ENCODE measurements at places on chromosomes 7 and 10. TPM values are rescaled to one million over a fixed set of nuclear protein-coding genes. Genes with fewer than 3 reads are reported as not detected.

DGKI gene
- under 0.01 TPM for total RNA-seq

DNAH11 gene
- total RNA-seq: 2.6 TPM

VOPP1 gene
- total RNA-seq: 97.9 TPM

LRMDA gene
- 3.1 TPM for total RNA-seq

GRCh38 chr10:89160339-89160738 is 46.8 kb downstream of the CH25H start:
- DNase-seq: no peak

- DNase-seq: no peak
These were observed 34.5 kb downstream of the CHN2 start for GRCh38 chr7:29229066-29229465.

DNA sequence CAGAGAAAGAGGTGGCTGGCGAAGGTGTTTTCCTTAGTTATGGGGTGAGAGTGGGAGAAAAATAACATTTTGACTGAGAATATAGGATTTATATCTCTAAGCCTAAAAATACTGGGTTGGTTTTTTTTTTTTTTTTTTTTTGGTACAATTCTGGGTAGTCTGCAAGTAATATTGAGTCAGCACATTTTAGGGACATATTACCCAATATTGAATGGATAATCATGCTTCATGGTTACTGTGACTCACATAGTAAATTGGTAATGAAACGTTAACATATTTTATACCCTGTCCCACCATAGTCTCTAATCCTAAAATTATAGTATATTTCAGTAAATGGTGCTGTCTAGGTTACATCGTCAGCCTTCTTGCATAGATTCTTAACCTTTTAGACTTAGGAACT is 91.4 kb downstream of the TPST1 start:
- peak; percentile 76 for DNase-seq

DNA sequence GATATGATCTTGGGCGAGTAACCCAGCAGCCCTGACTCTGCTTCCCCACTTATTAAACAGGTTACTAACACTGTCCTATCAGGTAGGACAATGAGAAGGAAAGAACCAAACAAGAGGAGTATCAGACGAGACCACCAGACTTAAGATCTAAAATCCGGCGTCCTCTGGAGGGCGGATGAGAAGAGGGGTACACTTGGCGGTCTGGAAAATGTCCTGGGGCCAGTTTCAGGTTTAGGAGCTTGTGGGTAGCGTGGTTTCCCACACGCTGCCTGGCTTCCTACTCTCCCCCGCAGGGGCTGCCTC is 635 bp downstream of the ZNF32 start:
- DNase-seq: no peak

- peak; percentile 54 for DNase-seq
These were observed 114.6 kb upstream of the SFMBT2 start for GRCh38 chr10:7525314-7526016.

DNA sequence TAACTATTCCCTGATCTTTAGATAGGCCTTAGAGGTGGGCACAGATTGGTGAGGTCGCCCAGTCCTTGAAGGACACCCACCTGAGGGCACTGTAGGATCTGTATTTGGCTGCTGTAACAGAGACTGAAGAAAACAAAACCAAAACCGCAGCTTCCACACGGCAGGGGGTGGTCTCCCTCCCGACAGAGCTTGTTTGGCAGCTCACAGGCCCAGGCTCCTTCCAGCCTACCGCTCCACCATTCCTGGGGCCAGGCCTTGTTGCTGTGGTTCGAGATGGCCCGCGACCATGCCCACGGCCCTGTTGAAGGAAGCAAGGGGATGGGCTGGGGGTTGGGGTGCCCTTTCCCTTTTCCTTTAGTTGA is 30.4 kb downstream of the ZNF783 start:
- DNase-seq: no peak

GRCh38 chr10:59971915-59972314 is 65.6 kb upstream of the CCDC6 start:
- DNase-seq: peak; percentile 10

DNA sequence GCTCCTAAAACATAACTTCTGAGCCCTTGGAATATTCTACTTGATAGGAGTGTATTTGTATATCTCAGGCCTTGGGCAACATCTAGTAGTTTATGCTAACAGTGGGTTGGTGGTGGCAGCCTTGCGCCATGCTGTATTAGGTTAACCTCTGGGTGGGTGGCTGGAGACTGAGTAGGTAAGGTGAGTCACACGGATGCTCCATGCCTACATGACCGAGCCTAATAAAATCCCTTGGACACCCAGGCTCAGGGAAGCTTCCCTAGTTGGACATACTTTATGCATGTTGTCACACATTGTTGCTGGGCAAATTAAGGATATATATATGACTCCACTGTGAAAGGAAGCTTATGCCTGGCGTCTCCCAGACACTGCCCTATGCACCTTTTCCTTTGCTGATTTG is 6.0 kb upstream of the DAGLB start:
- peak; percentile 98 for DNase-seq

DNA sequence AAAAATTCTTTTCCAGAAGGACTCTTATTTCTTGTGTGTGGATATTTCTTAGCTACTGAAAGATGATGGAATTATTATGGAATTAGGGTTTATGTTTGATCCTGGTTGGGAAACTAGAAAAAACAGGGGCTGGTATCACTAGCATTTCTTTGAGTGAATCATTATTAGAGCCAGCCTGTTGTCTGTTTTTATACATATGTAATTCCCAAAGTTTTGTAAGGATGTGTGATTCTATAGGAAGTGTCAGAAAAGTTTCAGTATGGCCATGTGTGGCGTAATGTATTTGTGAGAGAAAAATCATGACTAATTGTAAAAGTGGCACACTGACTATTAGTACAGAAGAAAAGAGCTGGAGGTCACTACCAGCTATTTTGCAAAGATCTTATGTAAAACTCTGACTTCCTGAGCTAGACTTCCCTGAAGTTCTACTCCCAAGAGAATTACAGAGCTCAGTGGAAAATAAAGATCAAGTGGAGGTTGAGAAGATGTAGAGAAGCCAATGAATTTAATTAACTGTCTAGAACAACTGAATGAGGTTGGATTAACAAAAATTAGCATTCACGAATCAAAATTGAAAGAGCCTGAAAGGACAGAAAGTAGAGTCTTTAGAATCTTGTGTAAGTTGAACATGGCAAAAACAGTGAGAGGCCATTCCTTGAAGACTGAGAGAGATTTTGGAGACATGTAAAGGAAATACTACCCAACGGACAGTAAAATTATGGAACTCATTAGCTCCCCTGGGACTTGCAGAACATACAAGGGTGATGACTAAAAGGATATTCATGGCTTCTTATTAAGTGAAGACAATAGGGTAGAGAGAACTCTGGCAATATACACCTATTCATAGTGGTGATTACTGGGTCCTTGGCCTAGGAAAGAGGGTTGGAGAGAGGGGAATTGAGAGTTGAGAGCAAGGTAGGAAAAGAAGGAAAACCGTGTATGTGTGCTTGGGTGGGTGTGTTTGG is 12.5 kb downstream of the ZNF365 start:
- peak; percentile 71 for DNase-seq

DNA sequence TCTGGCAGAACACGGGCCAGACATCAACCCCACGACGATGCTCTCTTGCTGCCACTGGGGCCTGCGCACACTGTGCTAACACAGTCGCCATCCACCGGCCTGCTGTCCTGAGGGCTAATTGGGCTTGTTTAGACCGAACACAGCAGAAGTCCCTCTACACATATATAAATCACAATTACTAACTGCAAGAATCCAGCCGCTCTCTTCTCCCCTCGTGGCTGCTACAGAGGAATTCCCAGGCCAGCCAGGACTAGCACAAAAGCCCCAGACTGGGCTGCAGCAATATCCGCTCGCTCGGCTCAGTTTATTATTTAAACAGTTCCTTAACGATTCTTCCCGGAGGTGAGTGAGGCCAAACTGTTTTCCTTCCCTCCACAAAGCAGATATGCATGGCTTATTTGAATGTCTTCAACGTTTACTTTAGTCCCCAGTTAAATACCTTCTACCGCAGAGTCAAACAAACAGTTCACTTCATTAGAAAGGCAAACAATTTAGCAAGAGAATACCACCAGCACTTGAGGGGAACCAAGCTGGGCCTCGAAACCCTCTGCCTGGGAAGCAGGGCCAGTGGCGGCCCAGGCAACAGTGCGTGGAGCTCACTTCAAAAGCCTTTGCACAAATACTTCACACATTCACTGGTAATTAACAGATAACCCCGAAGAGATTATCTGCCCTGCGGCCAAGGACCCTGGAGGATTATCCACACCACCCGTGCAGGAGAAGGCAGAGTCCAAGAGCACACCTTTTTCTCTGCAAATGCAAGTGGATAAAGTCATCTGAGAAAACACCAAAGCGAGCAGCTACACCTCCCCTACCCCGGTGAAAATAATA is 145.3 kb downstream of the GLI3 start:
- peak; percentile 53 for DNase-seq

GRCh38 chr7:82760831-82761230 is 317.3 kb upstream of the CACNA2D1 start:
- no peak for DNase-seq
